ENCODE measurements at places on chromosomes 6 and 20. TPM values are rescaled to one million over a fixed set of nuclear protein-coding genes. Genes with fewer than 3 reads are reported as not detected.

- peak; percentile 50 for DNase-seq
These were observed 46.2 kb upstream of the SDHAF4 start for GRCh38 chr6:70520575-70520974.

DNA sequence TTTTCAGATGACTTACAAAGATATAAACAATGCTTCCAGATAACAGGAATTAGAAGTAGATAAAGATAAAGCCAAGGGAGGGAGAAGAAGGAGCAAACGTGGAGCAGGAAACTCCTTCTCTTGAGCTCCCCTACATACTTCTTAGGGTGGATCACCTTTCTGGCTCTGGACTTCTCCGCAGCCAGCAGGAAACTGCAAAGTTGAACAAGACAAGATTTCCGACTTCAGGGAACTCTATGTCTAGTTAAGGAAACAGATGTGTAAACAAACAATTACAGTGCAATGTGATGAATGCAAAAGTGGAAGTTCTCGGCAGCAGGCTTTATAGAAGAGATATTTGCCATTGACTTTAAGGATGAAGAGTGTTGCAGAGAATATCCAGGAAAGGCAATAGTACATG lies 134.0 kb upstream of the MARCKS start:
- DNase-seq = no peak

DNA sequence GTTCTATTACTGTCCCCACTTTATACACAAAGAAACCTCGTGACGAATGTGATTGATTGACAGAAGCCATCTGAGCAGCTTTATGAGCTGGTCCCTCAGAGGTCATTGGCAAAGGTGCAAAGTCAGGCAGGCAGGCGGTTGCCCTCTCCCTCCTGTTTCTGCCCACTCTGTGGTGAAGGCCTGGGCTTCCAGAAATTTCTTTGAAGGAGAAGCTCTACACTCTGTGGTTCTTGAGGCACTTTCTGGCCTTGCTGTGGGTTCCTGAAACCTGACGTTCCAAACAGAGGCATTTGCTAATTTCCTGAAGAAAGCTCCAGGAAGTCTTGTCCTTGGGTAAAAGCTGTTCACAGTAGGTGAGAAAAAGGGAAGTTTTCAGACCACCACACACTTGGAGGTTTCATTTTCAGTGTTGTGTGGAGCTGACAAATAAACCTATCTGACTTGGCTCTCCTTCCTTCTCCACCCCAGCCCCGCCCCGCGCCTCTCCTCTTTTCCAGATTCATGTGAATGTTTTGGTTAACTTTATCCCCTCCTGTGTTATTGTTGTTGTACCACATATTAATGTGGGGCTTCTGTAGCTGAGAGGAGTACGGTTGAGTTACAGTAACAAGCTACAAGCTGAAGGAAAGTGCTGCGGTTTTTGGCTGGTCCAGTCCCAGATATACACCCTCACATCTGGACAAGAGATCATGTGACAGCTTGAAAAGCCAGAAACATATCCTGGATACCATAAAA lies 274.1 kb downstream of the CLIC5 start:
- no peak for DNase-seq

- DNase-seq = no peak
These were observed 8.2 kb upstream of the SNX9 start for GRCh38 chr6:157814883-157815282.

DNA sequence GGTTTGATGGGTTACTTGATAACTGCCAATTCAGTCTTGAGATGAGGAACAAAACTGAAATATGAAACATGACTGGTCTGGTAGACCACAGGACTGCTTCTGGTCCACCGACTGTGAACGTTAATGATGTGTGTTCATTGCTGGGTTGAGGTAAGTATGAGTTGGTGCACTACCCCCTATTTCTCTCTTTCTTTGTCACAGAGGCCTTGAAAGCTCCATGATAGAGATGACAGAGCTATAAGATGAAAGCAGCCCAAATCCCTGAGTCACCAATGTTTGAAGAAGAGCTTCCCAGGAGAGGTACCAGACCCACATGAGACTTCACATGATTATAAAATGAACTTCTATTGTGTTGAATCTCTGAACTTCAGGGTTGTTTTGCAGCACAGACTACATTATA lies 555.5 kb downstream of the PTPRT start:
- DNase-seq = no peak

RBPJL gene
- not detected for total RNA-seq

CST7 gene
- not detected for total RNA-seq

Measured in Karpas-422 (cell line).